ENCODE measurements at places on chromosomes 13 and 19. TPM values are rescaled to one million over a fixed set of nuclear protein-coding genes. Genes with fewer than 3 reads are reported as not detected.

- DNase-seq: peak; percentile 92
Observed at GRCh38 chr19:35585848-35586247, at the start of gene PMIS2. PMIS2 (plus strand) TSS chr19:35586173; CDS start chr19:35586260, 87 bp downstream.

- no peak for DNase-seq
Observed at GRCh38 chr13:45473627-45474026, 8.9 kb downstream of the COG3 start.

The MEGF8 gene
- 26.9 TPM for total RNA-seq

The MYBPC2 gene
- total RNA-seq: 0.63 TPM

DNA sequence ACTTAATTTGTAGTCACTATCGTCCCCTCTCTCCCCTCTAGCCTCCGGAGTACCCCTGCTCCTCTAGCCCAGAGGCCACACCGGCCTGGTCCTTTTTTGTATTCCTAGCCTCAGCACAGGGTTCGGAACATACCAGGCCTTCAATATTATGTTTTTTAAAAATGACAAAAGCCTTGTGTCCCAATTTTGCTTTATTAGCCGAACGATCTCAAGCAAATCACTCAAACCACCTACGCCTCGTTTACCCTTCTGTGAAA, 463 bp upstream of the POMP start:
- no peak for DNase-seq

GRCh38 chr13:27868641-27869435, 51.0 kb upstream of the PDX1 start:
- DNase-seq: no peak

The SSC5D gene
- 6.4 TPM for total RNA-seq

GRCh38 chr13:60944016-60944415, 471.6 kb downstream of the PCDH20 start:
- DNase-seq: no peak

GRCh38 chr13:76516586-76516985, 369.6 kb downstream of the KCTD12 start:
- DNase-seq: no peak

- DNase-seq: peak; percentile 68
Observed at GRCh38 chr19:44820648-44821609, 12.0 kb downstream of the BCAM start.

DNA sequence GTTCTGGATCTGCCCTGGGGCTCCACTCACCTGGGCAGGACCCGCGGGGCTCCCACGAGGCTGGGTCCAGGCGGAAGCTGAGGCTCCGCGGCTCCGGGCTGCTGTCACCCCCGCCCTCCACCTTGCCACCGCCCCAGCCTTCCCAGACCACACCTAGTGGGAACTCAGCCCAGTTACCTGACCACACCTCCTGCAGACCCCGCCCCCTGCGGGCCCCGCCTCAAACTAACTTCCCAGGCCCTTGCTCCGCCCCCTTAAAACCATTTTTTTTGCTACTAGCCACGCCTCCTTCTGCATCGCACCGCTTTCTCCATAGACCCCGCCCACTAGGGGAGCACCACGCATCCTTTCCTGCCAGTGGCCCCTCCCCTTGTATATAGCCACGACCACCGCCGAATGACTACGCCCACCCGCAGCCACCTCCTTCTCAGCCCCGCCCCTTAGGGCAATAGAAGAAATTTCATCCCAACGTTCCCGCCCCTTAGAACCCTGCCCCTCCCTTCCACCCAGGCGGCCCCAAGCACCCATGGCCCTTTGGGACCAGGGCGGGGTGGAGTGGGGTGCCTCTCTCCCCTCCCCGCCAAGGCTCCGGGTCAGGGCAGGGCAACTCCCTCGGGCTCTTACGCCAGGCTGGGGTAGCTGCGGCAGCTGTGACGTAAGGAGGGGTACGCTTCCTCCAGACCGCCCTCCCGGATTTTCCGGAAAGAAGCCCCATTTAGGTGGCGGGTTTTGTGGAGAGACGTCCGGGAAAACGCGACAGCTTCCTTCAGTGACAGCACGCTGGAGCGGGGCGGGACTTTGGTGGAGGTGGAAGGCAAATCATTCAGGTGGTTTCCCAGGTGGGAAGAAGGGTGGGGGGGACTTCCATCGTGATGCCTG, at the start of gene SH2D3A:
TSS of gene SH2D3A (minus strand) at position 79 of the 879 bp plus-strand sequence. CDS start 3,687 bp downstream, outside the sequence.
- DNase-seq: peak; percentile 74

DNA sequence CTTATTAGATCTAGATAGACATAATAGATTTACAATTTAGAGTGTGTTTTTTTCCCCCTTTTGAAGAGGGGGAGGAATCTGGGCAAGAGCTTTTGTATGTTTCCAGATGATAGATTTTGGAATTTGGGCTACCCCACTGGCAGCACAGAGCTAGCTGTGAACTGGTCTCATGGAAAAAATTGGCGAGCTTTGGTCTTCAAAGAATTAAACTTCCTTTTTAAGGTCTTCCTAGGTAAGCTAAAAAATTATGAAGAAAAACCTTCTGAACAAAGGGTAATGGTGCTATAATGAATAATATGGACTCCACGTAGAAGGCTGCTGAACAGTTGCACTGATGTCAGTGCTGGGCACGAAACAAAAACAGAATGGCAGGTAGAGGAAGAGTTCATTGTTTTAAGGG, 109.3 kb downstream of the ZIC5 start:
- no peak for DNase-seq

The PRDX2 gene
- total RNA-seq: 72.1 TPM

The UBE2L5 gene
- total RNA-seq: 36.4 TPM

The LRRC63 gene
- total RNA-seq: 4.6 TPM

GRCh38 chr13:51041126-51041525, 69.9 kb downstream of the C13orf42 start:
- DNase-seq: no peak

- no peak for DNase-seq
Observed at GRCh38 chr13:39816936-39817335, 161.5 kb downstream of the COG6 start.

DNA sequence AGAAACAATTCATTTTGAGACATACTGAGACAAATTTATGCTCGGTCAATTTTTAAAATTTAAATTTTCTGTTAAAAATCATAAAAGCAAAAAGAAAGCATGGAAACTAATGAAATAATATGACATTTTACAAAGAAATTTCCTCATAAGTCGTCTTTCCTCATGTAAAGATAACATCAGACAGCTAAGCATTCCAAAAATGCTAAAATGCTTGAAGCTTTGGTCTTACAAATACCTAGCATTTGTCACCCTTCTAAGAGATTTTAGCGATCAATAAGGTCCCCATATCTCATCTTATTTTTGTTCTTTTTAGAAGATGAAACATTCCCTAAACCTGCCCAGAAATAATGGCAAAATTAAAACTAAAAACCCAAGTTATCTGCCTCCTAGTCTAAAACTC, 68.5 kb upstream of the FREM2 start:
- DNase-seq: no peak

DNA sequence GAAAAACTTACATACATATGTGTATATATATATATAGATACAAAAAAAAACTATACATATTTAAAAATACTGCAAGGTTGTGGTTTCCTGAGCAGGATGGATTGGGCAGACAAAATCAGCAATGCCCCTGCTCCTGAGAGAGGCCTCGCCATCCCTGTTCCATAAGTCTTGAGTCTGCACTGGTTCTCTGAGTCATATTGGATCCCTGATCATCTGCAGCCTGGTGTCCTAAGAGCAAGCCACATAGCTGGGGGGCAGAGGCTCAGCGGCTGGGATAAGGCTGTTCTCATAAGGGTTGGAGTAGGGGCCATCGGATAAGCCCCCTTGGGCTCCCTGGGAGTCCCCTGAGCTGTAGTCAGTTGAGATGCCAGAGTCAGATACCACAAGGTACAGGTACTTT, 3.3 kb downstream of the SWSAP1 start:
- DNase-seq: no peak
